CD8-positive, alpha-beta memory T cell (primary cell): ENCODE measurements at places on chromosomes 2 and 18. TPM values are rescaled to one million over a fixed set of nuclear protein-coding genes. Genes with fewer than 3 reads are reported as not detected.
A peak's percentile ranks its signal among the peaks of the same experiment; 100 is the strongest.

Gene BMPR2
- total RNA-seq: 9.7 TPM

DNA sequence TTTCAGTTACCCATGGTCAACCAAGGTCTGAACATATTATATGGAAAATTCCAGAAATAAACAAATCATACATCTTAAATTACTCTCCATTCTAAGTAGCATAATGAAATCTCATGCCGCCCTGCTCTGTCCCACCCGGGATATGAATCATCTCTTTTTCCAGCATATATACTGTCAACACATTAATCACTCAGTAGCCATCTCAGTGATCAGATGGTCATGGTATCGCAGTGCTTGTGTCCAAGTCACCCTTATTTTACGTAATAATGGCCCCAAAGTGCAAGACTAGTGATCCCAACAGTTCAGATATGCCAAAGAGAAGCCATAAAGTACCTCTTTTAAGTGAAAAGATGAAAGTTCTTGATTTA is 43.8 kb downstream of the OSBPL6 start:
- no peaks in the 10 kb centered on the region for H3K36me3 ChIP-seq
- no peaks in the 10 kb centered on the region for H3K4me1 ChIP-seq
- H3K4me3 ChIP-seq: no peak overlapping the region
- no peak for DNase-seq
- no peaks in the 10 kb centered on the region for H3K27me3 ChIP-seq

DNA sequence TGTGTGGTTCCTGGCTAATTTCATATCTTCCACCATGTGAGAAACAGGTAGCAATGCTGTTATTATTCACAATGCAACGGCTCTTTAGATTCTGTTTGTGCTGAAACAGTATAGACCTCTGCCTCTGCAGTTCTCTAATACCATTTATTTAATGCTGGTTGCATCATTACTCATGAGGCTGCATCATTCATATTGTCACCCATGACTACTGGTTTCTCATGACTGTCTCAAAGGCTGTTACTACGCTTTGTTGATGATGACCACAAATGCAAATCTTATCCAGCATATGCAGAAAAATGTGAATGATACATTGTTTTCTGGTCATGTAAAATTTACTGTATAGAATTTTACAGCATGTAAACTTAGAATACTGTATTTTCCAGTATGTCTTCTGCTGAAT is 22.5 kb downstream of the CAVIN2 start:
- H3K4me1 ChIP-seq: no peaks in the 10 kb centered on the region
- no peak for DNase-seq

GRCh38 chr2:20384953-20385352 is 34.3 kb upstream of the PUM2 start:
- H3K4me1 ChIP-seq: no peaks in the 10 kb centered on the region
- H3K36me3 ChIP-seq: no peaks in the 10 kb centered on the region
- no peak overlapping the region for H3K4me3 ChIP-seq

GRCh38 chr18:8045884-8046281 is 478.8 kb downstream of the PTPRM start:
- H3K4me3 ChIP-seq: no peak overlapping the region
- no peak overlapping the region for H3K27ac ChIP-seq
- no peaks in the 10 kb centered on the region for H3K4me1 ChIP-seq
- DNase-seq: no peak
- H3K27me3 ChIP-seq: no peaks in the 10 kb centered on the region

DNA sequence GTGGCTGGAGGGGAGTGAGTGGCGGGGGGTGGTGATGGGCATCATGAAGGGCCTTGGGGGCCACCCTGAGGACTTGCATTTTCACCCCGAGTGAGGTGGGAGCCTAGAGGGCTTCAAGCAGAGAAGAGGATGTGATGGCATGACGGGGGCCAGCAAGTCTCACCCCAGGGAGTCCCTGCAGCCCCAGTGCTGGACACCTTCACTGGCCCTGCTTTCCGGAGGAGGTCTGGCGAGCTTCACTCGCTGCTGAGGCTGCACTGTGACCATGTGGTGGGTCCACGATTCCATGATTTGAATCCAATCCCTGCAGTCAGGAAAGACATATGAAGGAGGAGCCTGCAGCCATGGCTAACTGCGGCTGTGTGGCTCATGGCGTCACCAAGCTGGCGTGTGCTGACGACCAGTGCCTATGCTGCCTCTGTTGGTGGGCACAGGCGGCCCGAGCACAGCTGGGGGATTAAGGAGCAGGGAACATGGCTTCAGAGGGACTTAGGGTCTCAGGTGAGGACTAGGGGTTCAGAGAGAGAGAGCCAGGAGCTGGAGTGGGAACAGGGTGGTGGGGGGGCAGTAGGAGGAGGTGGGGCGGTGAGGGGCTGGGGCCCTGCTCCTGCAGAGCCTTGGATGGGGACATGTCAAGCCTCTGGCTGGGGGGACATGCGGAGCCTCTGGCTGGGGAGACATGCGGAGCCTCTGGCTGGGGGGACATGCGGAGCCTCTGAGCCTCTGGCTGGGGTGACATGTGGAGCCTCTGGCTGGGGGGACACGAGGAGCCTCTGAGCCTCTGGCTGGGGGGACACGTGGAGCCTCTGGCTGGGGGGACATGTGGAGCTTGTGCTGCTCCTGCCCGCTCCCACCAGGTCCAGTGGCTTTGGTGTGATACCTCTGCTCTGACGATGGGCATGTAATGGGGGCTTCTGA is 3.6 kb downstream of the ZAP70 start:
- H3K4me3 ChIP-seq: peak overlapping the region; percentile 91
- H3K36me3 ChIP-seq: peaks cover 11% of the 10 kb centered on the region
- peak overlapping the region; percentile 41 for H3K27ac ChIP-seq
